ENCODE measurements at places on chromosomes 11 and 22. TPM values are rescaled to one million over a fixed set of nuclear protein-coding genes. Genes with fewer than 3 reads are reported as not detected.
A peak's percentile ranks its signal among the peaks of the same experiment; 100 is the strongest.

DNA sequence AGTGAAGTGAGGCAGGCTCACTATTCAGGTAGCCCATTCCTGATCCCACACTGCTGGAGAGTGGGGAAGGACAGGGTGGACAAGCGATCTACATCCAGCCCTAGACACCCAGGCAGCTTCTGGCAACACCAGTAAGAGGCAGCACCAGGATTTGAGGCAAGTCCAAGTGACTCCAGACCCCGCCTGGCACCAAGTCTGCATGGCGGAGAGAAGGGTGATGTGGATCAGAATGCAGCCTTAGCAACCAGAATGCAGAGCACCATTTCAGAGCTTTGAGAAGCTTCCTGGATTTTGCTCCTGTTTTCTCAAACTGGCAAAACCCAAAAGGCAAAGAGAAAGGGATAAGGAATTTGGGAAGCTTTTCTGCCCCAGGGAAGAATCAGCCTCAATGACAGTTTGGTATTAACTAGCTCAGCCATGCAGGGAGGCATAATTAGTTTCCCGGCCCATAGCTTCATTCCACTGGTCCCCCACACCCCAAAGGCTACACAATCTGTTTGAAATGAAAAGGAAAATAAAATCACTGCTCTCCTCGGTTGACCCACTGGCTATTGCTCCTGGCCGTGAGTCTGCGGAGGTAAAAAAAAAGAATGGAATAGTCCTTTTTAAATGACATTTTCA lies 17.3 kb downstream of the GALNT18 start:
- DNase-seq: no peak

DNA sequence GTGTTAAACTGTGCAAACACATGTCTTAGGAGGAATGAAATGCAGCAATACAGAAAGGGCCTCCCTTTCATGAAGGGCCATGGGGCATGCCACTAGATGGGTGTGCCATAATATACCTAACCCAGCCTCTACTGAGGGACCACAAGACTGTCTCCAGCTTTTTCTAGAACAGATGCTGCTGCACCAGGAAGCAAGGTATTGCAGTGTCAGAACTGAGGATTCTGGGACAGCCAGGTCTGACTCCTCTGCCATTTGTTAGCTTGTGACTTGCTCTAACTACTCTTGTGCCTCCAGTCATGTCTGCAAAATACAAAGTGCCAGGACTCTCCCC lies 53.2 kb downstream of the HIRA start:
- DNase-seq: no peak

GRCh38 chr11:43517518-43517917 lies 158.8 kb downstream of the TTC17 start:
- DNase-seq: no peak

DNA sequence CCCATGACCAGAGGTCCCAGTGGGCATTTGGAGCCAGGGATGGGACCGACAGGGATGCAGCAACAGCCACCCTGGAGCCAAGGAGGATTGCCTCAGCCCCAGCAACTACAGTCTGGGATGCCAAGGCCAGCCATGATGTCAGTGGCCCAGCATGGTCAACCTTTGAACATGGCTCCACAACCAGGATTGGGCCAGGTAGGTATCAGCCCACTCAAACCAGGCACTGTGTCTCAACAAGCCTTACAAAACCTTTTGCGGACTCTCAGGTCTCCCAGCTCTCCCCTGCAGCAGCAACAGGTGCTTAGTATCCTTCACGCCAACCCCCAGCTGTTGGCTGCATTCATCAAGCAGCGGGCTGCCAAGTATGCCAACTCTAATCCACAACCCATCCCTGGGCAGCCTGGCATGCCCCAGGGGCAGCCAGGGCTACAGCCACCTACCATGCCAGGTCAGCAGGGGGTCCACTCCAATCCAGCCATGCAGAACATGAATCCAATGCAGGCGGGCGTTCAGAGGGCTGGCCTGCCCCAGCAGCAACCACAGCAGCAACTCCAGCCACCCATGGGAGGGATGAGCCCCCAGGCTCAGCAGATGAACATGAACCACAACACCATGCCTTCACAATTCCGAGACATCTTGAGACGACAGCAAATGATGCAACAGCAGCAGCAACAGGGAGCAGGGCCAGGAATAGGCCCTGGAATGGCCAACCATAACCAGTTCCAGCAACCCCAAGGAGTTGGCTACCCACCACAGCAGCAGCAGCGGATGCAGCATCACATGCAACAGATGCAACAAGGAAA lies 27.3 kb upstream of the L3MBTL2 start:
- DNase-seq: no peak

Gene TRIM66
- 4.1 TPM for total RNA-seq

DNA sequence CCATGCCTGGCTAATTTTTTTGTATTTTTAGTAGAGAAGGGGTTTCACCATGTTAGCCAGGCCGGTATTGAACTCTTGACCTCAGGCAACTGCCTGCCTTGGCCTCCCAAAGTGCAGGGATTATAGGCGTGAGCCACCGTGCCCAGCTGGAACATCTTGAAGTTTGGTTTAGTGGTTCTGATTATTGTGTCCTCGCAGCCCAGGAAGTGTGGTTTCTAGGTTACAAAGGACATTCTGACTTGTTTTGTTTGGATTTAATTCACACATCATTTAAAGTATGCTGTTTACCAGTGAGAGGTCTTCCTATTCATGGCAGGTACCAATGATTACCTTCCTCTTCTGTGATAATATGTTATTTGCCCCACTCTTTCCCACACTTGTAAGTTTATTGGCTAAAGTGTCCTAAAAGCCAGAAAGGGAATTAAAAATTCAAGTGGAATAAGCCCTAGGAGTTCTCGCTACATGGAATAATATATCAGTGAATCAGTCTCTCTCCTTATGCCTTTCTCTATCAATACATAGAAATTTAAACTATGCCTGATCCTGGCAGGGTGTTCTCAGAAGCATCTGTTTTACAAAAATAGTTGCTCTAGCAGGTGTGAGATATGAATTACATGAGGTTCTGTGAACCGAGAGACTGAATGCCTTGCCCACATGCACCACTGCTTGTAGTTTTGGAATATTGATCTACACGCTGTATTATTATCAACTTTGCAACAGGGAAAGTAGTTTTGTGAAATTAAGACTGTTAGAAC lies 263.1 kb downstream of the DDX10 start:
- no peak for DNase-seq

GRCh38 chr11:119520400-119520799 lies 97.4 kb upstream of the THY1 start:
- no peak for DNase-seq

Gene CABP7
- not detected for total RNA-seq

DNA sequence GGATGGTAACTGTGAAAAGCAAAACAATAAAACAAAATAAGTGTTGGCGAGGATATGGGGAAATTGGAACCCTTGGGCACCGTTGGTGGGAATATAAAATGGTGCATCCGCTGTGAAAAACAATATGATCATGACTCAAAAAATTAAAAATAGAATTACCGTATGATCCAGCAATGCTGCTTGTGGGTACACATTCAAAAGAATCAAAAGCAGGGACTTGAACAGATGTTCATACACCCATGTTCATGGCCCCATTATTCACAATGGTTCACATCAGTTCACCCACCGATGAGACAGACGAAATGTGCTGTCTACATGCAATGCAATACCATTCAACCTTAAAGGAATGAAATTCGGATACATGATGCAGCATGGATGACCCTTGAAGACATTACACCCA lies 1.2 kb upstream of the DERL3 start:
- no peak for DNase-seq

Gene LMO2
- 21.8 TPM for total RNA-seq

- no peak for DNase-seq
Observed at GRCh38 chr11:33344611-33345010, 87.4 kb downstream of the HIPK3 start.

DNA sequence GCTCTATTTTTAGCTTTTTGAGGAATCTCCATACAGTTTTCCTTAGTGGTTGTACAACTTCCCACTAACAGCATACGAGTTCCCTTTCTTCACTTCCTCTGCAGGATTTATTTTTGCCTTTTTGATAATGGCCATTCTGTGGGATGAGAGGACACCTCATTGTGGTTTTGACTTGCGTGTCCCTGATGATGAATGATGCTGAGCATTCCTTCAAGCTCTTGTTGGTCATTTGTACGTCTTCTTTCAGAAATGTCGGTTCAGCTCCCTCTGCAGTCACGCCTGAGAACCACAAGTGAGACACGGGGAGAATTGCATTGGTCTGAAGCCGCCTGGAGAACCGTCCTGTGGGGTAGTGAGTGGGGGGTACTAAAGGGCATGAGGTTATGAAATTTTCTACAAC lies 2.0 kb upstream of the KRTAP5-10 start:
- peak; percentile 14 for DNase-seq

DNA sequence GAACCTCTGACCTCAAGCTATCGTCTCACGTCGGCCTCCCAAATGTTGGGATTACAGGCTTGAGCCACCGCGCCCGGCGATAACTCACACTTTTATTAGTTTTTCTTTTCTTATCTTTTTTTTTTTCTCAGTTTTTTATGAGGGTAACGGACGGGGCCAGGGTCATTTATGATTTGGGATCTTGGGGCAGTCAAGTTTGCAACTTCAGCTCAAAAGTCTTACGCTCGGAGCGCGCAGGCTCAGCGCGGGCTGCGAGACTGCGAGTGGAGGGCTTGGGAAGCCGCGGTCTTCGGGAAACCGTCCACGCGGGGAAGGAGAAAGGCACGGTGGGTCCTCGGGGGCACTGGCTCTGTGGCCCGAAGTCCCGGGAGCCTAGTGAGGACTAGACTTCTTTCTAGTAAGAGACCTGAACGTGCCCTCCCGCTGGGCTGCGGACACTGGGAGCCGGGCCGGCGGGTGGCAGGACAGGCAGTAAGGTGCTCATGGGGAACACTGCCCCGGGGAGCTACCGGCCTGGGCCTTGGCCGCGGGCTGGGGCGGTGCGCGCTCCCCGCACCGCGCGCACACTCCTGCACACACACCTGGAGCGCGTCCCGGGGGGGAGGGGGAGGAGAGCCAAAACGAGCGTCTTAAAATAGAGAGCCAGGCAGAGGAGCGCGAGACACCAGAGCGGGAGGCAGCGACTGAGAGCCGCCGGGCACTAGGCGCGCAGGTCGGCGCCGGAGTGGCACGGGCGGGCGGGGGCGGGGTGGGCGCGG lies 476 bp upstream of the BARX2 start:
- no peak for DNase-seq

Measured in fibroblast of the aortic adventitia (primary cell).